Urothelium cell line (cell line): ENCODE measurements at places on chromosomes 1 and 21.

DNA sequence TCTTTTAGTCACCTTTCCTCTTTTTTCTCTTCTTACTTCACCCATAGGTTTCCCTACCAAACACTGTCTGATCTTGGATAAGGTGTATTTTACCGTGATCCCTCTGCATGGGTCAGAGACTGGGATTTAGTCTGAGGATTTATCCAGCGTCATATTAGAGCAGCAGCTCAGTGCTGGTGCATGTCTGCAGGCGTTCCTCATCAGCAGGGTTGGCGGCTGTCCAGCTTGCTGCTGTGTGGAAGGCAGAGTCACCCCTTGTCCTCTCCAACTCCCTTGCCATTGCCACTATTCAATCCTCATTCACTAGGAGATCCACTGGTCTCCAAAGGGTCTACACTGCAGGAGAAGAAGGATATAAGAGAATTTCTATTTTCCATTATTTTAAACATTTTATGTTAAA lies 7.3 kb upstream of the FAM78B start:
- peak; percentile 14 for DNase-seq

GRCh38 chr1:185938396-185938795 lies 204.2 kb downstream of the HMCN1 start:
- peak; percentile 6 for DNase-seq

DNA sequence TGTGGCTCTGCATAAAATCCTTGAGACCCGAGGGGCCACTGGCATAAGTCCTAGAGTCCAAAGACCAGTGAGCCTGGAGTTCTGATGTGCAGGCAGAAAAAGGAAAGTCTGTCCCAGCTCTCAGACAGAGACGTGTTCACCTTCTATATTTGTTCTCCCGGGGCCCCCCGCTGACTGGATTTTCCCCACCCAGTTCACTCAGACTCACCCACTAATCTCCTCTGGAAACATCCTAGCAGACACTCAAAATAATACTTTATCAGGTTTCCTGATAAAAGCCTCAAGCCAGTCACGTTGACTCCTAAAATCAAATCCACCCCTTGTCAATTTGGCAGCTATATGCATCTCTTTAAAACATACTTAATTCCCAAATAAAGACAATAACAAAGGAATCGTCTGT lies 1084.2 kb upstream of the NCAM2 start:
- no peak for DNase-seq

- no peak for DNase-seq
Measured at GRCh38 chr21:42193721-42194120, 25.2 kb upstream of the ABCG1 start.

DNA sequence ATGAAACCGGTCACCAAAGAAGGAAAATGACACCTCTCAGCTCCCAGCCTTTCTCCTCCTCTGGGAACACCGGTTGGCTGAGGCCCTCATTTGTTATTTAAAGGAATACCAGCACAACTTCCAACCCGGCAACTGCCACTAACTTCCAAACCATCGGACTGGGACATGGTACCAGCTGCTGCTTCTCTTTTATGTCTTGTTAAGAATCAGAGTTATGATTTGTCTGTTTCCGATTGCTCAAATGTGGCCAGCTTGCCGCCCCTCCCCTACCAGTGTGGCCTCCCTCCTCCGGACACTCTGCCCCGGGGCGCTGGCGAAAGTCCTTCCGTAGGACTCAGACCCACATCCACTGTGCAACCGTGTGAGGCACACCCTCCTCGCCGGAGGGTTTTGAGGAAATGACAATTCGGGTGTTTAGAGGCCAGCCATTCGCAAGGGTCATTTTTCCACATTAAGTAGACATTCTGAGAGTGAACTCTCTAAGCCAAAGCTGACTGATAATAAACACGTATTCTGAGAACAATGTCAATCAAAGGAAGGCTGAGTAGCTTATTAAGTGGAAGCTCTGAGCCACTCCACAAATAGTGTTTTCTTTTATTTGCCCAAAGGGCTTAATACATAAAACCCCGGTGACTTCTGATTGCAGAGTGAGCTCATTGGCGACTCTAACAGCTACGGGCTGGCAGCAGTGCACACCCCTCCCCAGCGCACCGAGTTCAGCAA lies 5.5 kb downstream of the RIPK4 start:
- no peak for DNase-seq

GRCh38 chr1:21305155-21305899 lies 15.1 kb upstream of the ECE1 start:
- no peak for DNase-seq

DNA sequence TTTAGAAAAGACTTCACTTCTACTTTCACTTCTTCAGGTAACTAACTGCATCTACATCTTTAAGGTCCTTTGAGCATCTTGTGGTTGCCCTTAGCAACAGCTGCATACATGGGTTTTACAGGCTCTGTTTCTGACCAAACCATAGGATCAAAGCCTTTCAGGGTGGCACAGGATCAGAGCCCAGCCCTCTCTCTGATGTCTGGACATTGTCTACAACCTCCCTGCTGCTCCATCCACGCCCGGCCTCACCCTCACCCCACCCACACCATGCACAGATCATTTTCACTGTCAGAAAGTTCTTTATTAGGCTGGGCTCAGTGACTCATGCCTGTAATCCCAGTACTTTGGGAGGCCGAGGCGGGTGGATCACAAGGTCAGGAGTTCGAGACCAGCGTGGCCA lies 5.2 kb downstream of the NCF2 start:
- DNase-seq: no peak

- DNase-seq: no peak
Measured at GRCh38 chr1:81812712-81813111, 12.0 kb downstream of the ADGRL2 start.

DNA sequence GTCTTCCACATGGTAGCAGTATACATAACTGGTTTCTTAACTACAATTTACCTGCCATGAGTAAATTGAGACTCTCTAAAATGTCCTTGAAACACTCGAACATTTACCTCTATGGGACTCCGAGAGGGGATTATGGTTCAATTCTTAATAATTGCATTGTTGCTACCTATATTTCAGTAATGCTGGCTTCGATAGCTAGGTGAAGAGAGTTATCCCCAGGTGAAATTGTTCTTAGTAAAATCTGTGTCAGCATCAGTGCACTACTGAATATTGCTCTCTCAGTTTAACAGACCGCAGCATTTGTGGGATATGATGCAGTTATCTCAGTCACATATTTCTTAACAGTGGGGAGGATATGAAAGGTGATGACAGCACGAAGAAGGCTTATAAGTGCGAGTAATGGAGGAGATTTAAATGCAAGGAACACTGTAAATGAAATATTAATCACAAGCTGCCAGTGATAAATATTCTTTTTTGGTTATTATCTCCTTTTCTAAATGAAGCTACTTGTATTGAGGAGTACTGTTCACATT lies 801.9 kb downstream of the BRINP3 start:
- DNase-seq: no peak

GRCh38 chr1:93615582-93616150 lies 66.0 kb downstream of the BCAR3 start:
- DNase-seq: peak; percentile 66

DNA sequence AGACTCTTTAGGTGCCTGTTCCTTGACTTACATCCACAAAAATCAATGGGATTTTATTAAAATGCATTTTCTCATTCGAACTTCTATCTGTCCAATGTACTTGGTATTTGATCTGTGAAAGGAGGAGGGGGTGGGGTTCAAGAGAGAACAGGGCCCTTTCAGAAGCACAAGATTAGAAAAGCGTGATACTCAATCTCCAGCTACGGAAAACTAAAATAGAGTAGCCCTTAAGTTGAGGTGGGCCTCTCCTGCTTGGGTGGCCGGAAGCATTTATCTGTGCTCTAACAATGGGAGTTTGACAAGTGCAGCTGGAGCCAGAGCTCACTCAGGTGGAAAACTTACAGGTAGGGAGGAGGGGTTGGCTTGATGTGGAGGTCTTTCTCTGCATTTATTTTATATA lies 462 bp upstream of the RXRG start:
- DNase-seq: no peak

DNA sequence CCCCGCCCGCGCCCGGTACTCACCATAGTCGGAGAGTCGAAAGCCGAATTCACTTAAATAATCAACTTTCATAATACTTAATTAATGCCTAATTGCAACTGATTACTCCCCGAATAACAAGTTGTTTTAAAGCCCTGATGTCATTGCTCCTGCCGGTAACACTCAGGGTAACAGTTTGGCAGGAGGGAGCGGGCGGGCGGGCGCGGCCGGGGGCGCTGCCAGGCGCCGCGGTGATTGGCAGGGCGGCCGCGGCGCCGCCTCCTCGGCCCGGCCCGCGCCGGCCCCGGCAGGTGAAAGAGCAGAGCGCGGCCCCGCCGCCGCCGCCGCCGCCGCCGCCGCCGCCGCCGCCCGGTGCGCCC lies 102.2 kb downstream of the CASZ1 start:
- no peak for DNase-seq

DNA sequence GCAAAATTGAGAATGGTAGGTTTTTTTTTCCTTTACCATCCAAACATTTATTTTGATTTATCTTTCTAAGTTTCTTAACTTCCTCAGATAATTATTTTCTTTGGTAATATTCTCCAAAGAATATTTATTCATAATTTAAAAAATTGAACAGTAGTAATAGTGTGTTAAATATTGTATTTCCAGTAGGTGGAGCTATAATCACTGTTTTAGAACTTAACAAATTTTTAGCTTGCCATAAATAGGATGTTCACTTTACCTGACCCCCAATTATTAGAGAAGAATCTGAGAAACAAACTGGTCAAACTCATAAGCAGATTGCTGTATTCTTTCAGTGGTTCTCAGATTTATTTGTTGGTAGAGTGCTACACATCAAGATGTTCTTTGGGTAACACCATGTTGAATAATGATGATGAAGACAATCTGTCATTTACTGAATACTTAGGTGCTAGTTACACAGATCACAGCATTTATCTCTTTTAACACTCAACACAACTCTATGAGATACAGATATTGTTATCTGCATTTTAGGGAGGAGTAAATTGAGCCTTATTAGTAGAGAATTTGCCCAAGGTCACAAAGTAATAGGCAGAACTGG lies 82.4 kb upstream of the GPR88 start:
- DNase-seq: no peak

DNA sequence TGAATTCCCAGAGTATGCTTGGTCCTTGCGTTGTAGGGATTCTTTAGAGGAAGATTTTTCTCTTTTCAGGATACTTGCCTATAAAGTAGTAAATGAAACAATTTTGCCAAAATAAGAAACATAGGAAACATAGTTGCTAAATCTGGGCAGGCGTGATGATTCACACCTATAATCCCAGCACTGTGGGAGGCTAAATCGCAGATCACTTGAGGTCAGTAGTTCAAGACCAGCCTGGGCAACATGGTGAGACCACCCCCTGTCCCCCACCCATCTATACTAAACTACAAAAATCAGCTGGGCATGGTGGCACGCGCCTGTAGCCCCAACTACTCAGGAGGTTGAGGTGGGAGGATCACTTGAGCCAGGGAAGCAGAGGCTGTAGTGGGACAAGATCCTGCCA lies 4.9 kb downstream of the ARV1 start:
- no peak for DNase-seq

- DNase-seq: no peak
Measured at GRCh38 chr1:33070628-33071027, 10.3 kb upstream of the AZIN2 start.

- DNase-seq: peak; percentile 76
Measured at GRCh38 chr1:39653546-39654031, 14.1 kb upstream of the HEYL start.

DNA sequence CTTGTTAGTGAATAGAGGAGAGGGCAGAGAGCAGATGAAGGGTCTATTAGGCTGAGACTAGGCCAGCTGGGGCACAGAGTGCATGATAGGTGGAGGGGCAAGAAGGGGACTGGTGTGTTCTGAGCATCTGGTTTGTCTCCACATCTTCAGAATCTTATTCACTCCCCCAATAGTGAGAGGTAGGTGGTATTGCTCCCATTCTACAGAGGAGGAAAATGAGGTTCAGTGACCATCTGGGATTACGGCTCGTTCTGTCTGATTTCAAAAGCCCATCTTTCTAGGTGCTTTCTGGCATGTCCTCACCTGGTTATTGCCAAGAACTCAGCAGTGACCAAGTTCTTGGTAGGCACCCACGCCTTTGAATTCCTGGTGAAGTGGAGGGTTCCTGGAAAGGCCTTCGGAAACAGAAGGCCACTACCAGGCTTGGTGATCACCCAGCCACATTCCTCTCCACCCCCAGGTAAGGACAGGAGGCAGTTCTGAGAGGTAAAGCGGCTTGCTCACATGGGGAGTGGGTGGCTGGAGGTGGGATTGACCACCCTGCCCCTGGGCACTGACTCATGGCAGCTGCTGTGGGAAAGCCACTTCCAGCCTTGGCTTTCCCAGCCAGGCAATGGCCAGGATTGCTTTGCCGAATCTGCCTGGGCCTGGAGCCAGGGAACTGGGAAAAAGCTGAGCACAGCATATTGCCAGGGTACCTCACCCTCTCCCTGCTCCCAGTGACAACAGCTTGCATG lies 18.8 kb upstream of the CITED4 start:
- DNase-seq: no peak

DNA sequence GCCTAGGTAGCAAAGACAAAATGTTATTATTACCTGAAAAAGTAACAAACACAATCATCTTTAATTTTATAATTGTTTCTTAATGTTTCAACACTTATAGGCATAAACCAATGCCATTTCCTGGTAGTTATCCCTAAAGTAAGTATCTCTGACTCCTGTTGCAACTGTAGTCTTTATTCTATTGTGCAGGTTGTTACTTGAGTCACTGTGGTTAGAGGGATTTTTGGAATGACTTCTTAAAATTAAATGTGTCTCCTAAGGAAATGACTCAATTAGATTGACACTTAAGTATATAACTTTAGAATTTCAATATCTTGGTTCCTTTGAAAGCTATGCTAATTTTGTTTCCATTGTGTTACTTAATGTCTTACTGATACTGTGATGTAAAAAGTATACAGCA lies 143.9 kb downstream of the PHTF1 start:
- no peak for DNase-seq

DNA sequence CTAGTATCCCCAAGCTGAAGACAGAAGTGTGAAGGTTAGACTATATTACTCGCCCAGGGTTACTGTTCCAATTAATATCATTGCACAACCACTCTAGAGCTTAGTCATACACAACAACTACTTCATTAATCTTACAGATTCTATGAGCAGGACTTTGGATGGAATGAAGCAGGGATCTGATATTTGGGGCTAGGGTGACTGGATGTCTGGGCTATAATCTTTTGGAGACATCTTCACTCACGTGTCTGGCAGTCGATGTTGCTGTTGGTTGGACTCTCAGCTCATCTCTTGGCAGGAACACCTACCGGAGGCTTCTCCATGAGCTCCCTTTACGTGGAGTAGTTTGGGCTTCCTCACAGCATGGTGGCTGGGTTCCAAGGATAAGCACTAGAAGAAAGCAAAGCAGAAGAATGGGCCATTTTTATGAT lies 519.2 kb upstream of the B3GALT2 start:
- DNase-seq: no peak

GRCh38 chr1:194167956-194168640 lies 981.7 kb upstream of the B3GALT2 start:
- no peak for DNase-seq

GRCh38 chr1:231162297-231162969 lies 575 bp downstream of the TRIM67 start:
- peak; percentile 74 for DNase-seq
